ENCODE measurements at places on chromosomes 1 and 21. TPM values are rescaled to one million over a fixed set of nuclear protein-coding genes. Genes with fewer than 3 reads are reported as not detected.

The RNF186 gene
- not detected for total RNA-seq

The AMPD1 gene
- not detected for total RNA-seq

The RER1 gene
- total RNA-seq = 211 TPM

The NUAK2 gene
- 49.4 TPM for total RNA-seq

The ESRRG gene
- total RNA-seq = 0.79 TPM

The TINAGL1 gene
- 3.9 TPM for total RNA-seq

The TTC39A gene
- total RNA-seq = 1.4 TPM

The TDRD5 gene
- not detected for total RNA-seq

The SPRR1A gene
- total RNA-seq = not detected

The AIRE gene
- total RNA-seq = not detected

The SPRR4 gene
- not detected for total RNA-seq

The LCE1B gene
- not detected for total RNA-seq

The ZBTB7B gene
- total RNA-seq = 46.1 TPM

The KRTAP13-2 gene
- total RNA-seq = not detected

The OLFM3 gene
- not detected for total RNA-seq

The CLCC1 gene
- total RNA-seq = 28.2 TPM
